SIG-M5 (cell line): ENCODE measurements at places on chromosomes 1 and 21.

DNA sequence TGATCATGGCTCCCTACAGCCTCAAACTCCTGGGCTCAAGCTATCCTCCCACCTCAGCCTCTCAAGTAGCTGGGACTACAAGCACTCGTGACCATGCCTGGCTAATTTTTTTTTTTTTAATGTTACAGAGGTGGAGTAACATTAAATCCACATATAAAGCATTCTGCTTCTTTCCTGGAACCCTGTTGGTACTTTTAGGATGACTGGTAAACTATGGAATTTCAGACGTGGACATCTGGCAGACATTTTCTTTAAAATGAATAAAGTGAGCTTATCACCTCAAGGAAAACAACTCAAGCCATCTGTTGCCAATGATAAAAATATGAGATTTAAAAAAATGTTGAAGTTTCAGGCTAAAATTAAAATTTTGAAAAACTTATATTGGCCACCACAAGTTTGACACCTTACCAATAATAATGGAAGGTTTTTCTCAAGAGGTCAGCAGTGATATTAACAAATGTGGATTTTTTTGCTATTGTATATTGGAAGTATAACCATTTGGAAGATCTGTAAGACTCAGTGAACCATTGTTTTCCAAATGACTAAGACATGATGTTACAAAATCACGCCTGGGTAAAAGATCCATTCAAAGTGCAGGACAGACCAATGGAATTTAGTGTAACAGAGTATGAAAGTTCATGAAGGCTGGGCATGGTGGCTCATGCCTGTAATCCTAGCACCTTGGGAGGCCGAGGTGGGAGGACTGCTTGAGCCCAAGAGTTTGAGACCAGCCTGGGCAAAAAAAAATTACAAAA lies 52.7 kb upstream of the EIF4G3 start:
- DNase-seq = no peak

DNA sequence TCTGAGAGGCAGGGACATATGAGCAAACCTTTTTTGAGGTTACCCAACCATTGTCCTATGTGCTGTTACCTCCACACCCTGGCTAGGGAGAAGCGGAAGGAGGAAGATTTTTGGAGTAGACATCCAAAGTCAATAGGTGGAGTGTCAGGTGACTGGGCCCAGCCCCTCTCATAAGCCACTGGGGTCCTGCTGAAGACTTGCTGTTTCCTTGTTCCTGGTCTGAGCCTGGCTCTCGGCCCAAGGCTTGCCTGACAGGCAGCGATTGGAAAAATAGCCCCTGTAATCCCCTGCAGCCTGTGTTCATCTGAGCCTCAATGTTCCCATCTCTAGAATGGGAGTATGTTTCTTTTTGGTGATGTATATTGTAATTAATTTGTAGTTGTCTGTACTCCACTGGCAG lies 6.9 kb upstream of the PIGR start:
- no peak for DNase-seq

GRCh38 chr1:167776616-167777268 lies 55.0 kb downstream of the MPZL1 start:
- DNase-seq = no peak

- DNase-seq = no peak
These were observed 60.5 kb downstream of the RHBG start for GRCh38 chr1:156429313-156430060.

DNA sequence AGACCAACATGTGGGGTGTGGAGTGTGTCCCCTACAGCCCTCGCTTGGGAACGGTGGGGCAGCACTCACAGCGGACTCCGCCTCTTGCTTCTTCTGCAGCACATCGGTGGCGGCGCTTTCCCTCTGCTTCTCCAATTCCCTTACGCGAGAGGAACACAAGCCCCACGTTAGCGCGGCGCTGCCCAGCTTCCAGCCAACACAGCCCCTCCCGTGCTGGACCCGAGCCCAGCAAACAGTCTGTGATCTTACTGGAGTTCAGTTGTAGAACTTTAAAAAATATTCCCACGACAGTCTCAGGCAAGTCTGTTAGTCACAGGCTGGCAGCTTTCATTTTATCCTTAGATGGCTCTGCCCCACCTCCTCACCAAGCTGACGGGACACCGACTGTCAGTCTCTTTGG lies 13.6 kb downstream of the THAP3 start:
- DNase-seq = no peak

DNA sequence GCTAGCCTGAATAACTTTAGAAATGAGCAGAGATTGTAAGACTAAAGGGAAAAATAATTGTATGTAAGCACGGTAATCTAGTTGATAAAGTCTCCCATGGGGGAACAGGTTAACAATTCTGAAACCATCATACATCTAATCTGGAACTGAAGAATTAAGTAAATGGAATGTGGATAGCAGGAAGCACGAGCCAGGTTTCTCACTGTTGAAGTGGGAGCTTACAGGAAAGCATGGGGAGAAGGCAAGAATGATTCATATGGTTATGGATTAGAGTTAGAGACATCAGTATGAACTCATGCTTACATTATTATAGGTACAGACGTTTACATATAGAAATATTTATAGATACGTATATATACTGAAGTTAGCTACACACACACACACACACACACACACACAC lies 83.0 kb downstream of the LEPR start:
- DNase-seq = no peak

DNA sequence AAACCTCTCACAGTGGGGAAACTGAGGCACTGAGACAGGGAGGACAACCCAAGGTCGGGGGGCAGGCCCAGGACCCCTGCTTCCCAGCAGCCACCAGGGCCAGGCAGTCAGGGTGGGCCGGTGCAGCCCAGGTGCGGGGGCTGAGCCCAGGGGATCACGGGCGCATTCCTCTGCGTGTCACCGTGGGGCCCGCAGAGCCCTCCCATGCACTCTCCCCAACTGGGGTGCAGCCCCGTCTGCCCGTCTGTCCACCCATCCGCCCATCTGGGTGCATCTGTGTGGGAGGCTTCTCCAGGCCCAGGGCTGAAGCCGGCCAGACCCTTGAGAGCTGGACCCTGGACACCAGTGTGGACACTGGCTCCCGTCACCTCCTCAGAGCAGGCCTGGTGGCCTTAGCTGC lies 2.9 kb upstream of the PLCH2 start:
- DNase-seq = no peak
